Tracheal epithelial cell (primary cell): ENCODE measurements at places on chromosomes 5 and 9. TPM values are rescaled to one million over a fixed set of nuclear protein-coding genes. Genes with fewer than 3 reads are reported as not detected.

Gene SLC34A1
- 0.43 TPM in 1 of 2 replicates, not detected in the other for total RNA-seq

Gene DEPDC1B
- total RNA-seq: 2.1 and 4.6 TPM in 2 replicates

Gene PTPRD
- total RNA-seq: 2.6 and 3.1 TPM in 2 replicates

Gene ABO
- total RNA-seq: under 0.01 and 0.43 TPM in 2 replicates

Gene EXOC3
- total RNA-seq: 30.3 and 37.4 TPM in 2 replicates

Gene CDK5RAP2
- 19.5 and 20.2 TPM in 2 replicates for total RNA-seq
